ENCODE measurements at places on chromosomes 4 and X.

DNA sequence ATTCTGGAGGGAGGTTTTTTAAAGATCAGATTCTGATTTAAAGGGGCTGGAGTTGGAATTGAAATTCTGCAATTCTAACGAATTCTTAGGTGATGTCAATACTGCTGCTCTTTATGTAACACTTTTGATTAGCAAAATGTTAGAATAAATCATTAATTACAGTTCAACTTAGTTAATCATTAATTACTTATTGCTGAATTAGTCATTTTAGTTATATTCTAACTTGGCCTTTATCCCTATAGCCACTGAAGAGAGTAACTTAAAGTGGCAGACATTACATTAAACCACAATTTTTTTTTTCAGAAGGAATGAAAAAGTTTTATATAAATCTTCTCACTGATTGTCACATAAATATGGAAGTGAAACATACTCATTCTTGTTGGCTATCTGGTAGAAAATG, 206.6 kb upstream of the ITM2A start:
- no peak for DNase-seq

DNA sequence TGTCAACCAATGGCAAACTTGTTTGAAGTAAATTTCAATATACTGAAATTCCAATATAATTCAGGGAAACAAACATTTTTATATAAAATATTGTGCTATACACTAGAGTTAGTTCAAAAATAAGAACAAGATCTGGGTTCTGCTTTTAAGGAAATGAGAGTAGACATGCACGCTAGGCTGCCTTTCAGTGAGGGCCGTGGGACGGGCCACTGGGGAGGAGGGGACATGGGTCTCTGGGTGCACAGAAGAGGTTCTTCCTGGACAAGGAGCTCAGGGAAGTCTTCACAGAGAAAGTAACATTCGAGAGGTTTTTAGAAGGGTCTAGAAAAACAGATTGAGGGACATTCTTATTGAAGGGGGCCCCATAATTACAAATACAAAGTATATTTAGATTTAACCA, 64.4 kb downstream of the SHROOM3 start:
- DNase-seq = no peak

- no peak for DNase-seq
These were observed 59.0 kb upstream of the C1QTNF7 start for GRCh38 chr4:15368856-15369255.

DNA sequence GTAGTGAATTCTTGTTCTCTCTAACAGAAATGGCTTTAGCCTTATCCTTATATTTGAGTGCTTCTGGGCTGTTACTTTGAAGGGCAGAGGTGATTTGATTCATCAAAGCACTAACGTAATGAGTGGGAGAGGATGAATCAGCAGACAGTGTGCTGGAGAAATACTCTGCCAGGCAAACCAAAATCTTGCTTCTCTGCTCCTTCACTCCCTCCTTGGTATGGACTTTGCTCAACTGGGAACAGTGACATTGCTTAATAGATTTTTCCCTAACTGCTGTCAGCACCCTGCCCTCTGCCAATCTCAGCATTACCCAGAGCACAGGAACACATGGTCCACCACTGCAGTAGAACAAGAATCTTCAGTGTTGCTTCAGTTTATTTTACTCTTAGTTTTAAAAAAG, 56.0 kb downstream of the PDLIM5 start:
- no peak for DNase-seq

DNA sequence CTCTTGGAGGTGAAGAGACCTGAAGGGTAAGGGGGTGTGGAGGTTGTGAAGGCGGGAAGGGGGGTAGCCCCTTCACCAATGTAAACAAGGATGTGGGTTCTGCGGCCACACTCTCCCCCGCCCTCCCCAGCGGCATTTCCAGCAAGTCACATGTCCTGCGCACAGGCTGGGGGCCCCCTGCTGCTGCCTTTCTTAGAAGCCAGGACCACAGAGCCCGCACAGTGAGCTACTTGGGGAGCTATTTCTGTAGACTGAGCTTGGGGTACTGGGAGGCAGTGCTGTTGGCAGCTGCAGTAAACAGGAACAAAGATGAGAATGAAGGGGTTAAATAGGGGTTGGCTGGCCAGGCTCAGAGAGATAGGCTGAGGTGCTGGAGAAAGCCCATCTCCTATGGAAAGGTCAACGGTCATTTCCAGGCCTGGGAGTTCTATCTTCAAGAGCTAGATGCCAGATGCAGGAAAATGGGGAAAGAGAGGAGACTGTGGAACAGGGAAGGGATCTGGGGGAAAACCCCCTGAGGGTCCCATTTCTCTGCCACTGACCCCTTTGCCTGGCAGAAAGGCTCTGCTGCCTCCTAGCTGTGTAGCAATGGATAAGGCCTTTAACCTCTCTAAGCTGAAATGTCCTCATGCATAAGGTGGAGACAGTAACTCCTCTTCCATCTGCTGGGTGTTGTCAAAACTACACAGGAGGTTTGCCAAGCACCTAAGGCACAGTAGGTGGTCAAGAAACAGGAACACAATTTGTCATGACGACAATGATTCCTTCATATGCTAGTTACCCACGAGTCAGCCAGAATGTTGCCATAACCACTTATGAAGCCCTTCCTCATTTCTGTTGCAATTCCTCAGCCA, 18.5 kb upstream of the PIM2 start:
- no peak for DNase-seq

- DNase-seq = no peak
These were observed 112.0 kb upstream of the TTC29 start for GRCh38 chr4:147057611-147058190.

- no peak for DNase-seq
These were observed 197.2 kb upstream of the VCX3A start for GRCh38 chrX:6732101-6732500.

DNA sequence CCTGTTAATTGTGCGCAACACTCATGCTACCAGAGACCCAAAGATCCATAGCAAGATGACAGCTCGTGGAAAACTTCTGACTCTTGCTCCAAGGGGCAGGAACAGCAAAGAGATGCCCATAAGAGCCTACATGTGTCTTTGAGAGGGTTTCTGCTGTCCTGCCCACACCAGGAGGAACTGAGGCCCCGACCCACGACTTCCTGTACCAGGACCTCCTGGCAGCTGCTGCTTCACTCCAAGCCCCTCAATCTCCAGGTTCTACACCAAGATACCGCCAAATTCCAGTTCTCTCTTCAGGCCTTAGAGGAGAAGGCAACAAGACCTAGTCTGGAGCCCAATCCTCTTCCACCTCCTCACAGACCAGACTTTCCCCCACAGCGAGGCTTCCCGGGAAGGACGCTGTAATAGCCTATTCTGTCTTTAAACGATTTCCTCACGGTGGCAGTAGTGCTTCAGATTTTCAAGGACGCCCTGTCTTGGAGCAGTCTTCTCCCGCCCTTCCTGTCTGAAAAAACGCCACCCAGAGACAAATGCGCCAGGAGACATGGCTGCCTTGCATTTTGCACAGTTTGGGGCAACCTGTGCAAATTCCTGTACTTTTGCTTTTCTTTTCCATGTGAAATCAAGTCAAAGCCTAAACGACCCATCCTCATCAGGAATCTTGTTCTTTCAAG, 230.2 kb upstream of the STK26 start:
- no peak for DNase-seq

GRCh38 chrX:51420610-51421009, 75.8 kb downstream of the NUDT11 start:
- peak; percentile 0 for DNase-seq

GRCh38 chrX:49053223-49054072, 5.4 kb upstream of the CCDC120 start:
- no peak for DNase-seq

- no peak for DNase-seq
These were observed 80.8 kb downstream of the LARP1B start for GRCh38 chr4:128141866-128142265.

DNA sequence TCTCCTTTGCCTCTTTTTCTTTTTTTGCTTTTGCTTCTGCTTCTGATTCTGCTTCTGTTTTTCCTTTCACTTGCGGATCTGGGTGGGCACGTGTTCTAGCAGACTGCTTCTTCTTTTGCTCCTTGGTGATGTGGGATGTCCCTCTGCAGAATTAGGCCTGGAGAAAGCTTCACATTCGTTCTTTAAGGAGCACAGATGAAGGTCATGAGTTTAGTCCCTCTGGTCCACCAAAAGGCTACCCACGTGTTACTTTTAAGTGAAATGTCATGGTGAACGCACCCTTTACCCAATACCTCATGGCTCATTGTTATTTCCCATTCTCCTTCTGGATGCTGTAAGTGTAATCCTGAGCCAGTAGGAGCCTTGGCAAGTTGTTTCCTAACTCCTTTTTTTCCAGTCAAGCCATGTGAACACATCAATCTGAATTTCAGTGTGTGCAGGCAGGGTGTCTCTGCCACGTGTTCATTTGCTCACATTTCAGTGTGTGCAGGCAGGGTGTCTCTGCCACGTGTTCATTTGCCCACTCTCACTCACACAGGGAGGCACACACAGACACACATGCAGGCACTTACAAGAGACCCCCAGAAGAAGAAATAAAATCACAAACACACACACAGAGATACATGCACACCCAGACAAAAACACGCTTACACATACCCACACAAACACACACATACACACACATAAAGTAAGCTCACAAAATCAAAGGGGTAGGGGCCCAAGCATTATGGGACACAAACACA, 36.9 kb downstream of the NBDY start:
- DNase-seq = no peak

DNA sequence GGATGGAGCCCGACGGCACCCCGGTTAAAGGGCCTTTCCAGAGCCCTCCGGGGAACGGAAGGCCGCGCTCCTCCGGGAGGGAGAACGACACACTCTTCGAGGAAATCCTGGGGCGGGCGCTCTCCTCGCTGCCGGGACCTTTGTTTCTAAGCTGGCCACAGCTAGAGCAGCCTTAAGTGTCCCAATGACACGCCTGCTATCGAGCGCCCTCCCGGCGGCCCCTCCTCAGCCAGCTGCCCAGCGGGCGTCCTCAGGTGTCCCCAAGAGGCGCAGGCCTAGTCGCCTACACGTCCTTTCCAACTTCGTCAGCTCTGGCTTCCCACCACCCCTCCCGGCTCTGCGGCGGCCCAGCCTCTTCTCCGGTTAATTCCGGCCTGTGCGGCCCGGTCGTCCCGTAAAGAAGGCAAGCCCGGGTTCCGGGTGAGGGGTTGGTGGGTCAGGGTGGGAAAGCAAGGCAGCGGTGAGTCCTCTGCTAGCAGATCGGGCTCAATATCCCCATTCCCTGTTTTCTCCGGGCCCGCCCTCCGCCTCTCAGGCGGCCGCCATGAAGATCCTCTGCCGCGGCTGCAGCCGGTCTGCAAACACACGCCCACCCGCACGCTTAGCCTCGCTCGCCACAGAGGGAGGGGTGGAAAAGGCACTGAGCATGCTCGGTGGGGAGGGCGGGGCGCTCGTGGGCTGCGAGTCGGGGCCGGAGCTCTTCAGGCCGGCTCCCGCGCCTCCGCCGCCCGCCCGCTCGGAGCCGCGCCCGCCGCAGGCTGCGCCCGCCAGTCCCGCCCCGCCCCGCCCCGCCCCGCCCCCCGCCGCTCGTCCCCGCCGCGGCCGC, at the start of gene RAP1GDS1:
RAP1GDS1 (plus strand) TSS at position 806 of the 826 bp plus-strand sequence. CDS start 182 bp downstream, outside the sequence.
- peak; percentile 54 for DNase-seq

- no peak for DNase-seq
These were observed 27.2 kb downstream of the LRIT3 start for GRCh38 chr4:109875106-109875505.

GRCh38 chr4:111813555-111814140, 331.6 kb upstream of the FAM241A start:
- DNase-seq = no peak

- no peak for DNase-seq
These were observed 101.0 kb downstream of the GATB start for GRCh38 chr4:151659601-151660364.

GRCh38 chr4:5785806-5786680, 75.0 kb downstream of the EVC start:
- DNase-seq = no peak

DNA sequence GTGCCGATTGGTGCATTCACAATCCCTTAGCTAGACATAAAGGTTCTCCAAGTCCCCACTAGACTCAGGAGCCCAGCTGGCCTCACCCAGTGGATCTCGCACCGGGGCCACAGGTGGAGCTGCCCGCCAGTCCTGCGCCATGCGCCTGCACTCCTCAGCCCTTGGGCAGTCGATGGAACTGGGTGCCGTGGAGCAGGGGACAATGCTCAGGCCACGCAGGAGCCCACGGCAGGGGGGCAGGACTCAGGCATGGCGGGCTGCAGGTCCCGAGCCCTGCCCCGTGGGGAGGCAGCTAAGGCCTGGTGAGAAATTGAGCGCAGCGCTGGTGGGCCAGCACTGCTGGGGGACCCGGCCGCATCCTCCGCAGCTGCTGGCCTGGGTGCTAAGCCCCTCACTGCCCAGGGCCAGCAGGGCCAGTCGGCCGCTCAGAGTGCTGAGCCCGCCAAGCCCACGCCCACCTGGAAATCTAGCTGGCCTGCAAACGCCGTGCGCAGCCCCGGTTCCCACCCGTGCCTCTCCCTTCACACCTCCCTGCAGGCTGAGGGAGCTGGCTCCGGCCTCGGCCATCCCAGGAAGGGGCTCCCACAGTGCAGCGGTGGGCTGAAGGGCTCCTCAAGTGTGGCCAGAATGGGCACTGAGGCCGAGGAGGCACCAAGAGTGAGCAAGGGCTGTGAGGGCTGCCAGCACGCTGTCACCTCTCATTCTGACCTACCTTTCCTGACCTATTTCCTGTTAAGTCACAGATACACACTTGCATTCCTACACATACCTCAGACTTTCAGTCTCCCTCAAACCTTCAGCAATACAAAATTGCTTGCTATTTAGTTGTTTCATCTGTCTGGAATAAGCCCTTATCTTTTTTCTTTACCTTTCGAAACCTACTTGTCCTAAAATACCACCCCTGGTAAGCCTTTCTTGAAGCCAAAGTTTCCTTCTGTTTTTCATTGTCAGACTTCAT, 20.7 kb downstream of the UBE2K start:
- DNase-seq = no peak

DNA sequence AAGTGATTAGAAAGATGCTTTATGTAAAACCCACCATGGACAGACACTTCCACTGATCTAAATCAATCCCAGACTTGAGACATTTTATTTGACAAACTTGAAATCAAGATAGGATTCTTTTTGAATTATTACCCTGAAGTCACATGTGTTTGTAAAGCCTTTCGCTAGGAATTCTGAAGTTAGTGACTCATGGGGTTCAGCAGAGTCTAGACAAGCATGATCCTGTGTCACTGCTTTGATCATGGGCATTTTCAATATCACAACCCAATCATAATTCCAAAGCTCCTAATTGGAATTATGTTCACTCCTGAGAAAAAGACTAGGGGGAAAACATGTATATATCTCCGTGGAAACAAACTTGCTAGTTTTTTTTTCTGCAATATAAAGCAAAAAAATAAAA, 67.5 kb upstream of the BMP3 start:
- DNase-seq = no peak

DNA sequence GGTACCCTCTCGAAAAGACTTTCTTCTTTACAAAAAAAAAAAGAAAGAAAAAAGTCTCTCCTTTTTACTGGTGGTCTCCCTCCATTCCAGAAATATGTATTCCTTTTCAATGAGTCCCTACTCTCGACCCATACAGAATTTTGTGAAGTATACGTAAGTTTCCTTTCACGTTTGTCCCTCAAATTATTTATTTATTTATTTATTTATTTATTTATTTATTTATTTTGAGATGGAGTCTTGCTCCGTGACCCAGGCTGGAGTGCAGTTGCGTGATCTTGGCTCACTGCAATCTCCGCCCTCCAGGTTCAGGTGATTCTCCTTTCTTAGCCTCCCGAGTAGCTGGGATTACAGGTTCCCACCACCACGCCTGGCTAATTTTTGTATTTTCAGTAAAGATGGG, 429.2 kb upstream of the AR start:
- DNase-seq = no peak

Data from NCI-H2029 treated with DMSO at 0.1 percent for 48 hours (cell line).